ENCODE measurements at places on chromosomes 2 and 18. TPM values are rescaled to one million over a fixed set of nuclear protein-coding genes. Genes with fewer than 3 reads are reported as not detected.
A peak's percentile ranks its signal among the peaks of the same experiment; 100 is the strongest.

The EPAS1 gene
- 1.6 TPM for total RNA-seq

The MC4R gene
- total RNA-seq, result not detected

The NT5C1B gene
- not detected for total RNA-seq

The QPCT gene
- total RNA-seq, result 0.70 TPM

The FOXD4L1 gene
- 0.46 TPM for total RNA-seq

The TXNDC9 gene
- 29.0 TPM for total RNA-seq

The GTF3C2 gene
- 70.7 TPM for total RNA-seq

The CRYBA2 gene
- total RNA-seq, result not detected

The CRYGC gene
- not detected for total RNA-seq

The EGR4 gene
- 0.15 TPM for total RNA-seq

The COL5A2 gene
- 0.31 TPM for total RNA-seq

The VSNL1 gene
- total RNA-seq, result not detected

The CCBE1 gene
- 0.05 TPM for total RNA-seq

DNA sequence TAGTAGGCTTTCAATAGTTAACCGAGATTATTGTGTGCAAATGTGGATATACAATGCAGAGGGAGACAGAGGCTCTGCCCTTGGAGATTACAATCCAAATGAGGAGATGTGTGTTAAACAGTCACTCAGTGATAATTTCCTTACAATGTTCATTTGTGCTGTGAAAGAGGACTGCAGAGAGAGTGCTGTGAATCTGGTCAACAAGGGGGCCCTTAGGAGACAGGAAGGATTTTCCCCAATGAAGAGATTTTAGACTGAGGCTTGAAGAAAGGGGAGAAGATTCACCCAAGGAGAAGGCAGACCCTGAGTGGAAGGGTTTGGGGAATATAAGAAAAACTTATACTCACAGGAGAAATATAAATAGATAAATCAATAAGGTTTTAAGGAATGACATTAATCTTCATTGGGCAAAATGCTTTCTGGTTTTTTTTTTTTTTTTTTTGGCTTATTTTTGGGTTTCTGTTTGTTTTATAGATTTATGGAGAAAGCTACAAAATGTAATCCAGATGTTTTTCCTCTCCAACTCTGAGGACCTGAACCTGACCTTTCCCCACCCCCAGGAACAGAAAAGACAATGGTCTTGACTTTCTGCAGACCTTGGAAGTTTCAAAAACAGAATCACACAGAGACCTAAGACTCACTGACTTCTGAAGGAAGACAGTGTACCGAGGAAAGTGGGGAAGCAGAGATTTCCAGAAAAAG lies 151.3 kb upstream of the SERPINE2 start:
- no peak overlapping the region for H3K4me3 ChIP-seq
- H3K4me1 ChIP-seq, result no peaks in the 10 kb centered on the region
- H3K36me3 ChIP-seq, result no peaks in the 10 kb centered on the region

GRCh38 chr2:29627279-29627711 lies 294.1 kb downstream of the ALK start:
- H3K27me3 ChIP-seq, result peaks cover 2% of the 10 kb centered on the region
- no peaks in the 10 kb centered on the region for H3K4me1 ChIP-seq
- no peak overlapping the region for H3K27ac ChIP-seq
- H3K4me3 ChIP-seq, result no peak overlapping the region
- no peaks in the 10 kb centered on the region for H3K36me3 ChIP-seq

- H3K27ac ChIP-seq, result peak overlapping the region; percentile 37
- H3K27me3 ChIP-seq, result peaks cover 39% of the 10 kb centered on the region
These were observed 1.8 kb downstream of the ZEB2 start for GRCh38 chr2:144517866-144518747.

DNA sequence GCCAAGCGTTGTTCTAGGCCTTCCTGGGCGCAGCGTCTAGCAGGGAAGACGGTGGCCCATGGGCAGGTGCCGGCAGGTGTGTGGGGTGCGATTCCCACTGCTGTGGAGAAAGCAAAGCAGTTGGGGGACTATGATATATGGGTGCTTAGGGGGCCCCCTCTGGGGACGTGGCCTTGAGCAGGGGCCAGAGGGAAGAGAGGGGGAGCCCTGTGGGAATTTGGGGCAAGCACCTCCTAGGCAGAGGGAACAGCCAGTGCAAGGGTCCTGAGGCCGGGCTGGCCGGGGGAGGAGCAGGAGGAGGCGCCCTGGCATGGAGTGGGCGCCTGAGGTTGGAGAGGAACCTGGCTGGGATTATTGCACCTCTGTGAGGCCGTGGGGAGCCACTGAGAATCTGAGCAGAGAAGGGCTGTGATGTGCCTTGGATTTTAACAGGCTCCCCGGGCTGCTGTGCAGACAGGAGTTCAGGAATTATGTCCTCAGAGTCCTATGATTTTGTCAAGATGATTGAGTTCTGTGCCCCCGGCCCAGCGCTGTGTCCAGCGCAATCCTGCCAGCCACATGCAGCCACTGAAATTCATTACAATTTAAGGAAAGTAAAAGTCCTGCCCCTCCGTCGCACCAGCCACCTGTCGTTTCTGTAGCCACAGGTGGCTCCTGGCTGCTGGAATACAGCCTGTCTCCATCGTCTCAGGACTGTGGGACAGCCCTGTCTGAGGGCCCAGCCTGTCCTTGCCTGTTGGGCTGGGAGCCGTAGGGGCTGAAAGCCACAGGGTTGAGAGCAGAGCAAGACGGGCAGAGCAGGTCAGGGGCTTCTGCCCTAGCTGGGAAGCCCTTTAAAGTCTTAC lies 9.1 kb upstream of the KLHL30 start:
- H3K27ac ChIP-seq, result no peak overlapping the region
- no peaks in the 10 kb centered on the region for H3K27me3 ChIP-seq
- no peak overlapping the region for H3K4me3 ChIP-seq
- no peaks in the 10 kb centered on the region for H3K36me3 ChIP-seq
- no peak for DNase-seq

GRCh38 chr2:26576565-26577441 lies 64.4 kb downstream of the CIB4 start:
- H3K36me3 ChIP-seq, result no peaks in the 10 kb centered on the region
- no peak for DNase-seq
- no peaks in the 10 kb centered on the region for H3K4me1 ChIP-seq
- peaks cover 5% of the 10 kb centered on the region for H3K27me3 ChIP-seq
- no peak overlapping the region for H3K27ac ChIP-seq

- H3K36me3 ChIP-seq, result no peaks in the 10 kb centered on the region
- no peaks in the 10 kb centered on the region for H3K4me1 ChIP-seq
- H3K27ac ChIP-seq, result no peak overlapping the region
- H3K27me3 ChIP-seq, result no peaks in the 10 kb centered on the region
- H3K4me3 ChIP-seq, result no peak overlapping the region
These were observed 768.5 kb downstream of the LRP1B start for GRCh38 chr2:141362311-141362710.

DNA sequence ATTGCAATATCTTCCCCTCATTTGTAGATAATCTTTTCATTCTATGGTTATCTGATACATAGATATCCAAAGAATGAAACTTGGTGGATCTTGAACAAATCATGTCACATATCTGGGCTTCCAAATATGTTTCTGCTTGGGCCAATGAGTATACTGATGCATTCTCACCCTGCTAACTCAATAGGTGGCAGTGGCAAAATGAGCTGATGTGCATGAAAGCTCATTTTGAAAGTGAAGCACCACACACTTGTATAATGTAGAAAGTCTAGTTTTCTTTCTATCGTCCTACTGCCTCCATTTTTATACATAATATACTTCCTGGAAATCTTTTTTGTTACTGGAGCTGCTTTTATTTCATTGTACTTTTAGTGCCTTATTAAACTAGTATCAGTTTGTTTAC lies 208.2 kb downstream of the PRKCE start:
- no peaks in the 10 kb centered on the region for H3K36me3 ChIP-seq
- peak overlapping the region; percentile 71 for H3K27ac ChIP-seq
- H3K4me1 ChIP-seq, result peaks cover 40% of the 10 kb centered on the region
- no peak overlapping the region for H3K4me3 ChIP-seq
- no peaks in the 10 kb centered on the region for H3K27me3 ChIP-seq
- no peak for DNase-seq

DNA sequence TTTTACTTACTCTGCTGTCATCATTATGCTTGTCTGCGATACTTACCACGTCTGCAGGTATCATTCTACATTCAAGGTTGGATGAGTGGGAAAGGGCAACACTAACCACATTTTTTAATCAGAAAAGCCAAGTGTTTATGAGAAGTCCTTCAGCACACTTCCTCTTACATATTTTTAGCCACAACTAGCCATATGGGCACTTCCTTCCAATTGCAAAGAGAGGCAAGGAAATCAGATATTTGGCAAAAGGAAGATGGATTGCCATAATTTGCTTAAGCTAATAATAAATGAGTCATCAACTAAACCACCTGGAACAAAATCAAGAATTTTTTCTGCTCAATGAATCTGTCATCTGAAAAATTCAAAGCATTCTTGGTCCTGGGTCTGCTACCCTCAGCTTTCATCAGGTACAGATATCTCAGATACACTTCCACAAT lies 16.7 kb upstream of the MRO start:
- DNase-seq, result no peak
- no peaks in the 10 kb centered on the region for H3K4me1 ChIP-seq
- H3K27ac ChIP-seq, result no peak overlapping the region
- H3K4me3 ChIP-seq, result no peak overlapping the region

DNA sequence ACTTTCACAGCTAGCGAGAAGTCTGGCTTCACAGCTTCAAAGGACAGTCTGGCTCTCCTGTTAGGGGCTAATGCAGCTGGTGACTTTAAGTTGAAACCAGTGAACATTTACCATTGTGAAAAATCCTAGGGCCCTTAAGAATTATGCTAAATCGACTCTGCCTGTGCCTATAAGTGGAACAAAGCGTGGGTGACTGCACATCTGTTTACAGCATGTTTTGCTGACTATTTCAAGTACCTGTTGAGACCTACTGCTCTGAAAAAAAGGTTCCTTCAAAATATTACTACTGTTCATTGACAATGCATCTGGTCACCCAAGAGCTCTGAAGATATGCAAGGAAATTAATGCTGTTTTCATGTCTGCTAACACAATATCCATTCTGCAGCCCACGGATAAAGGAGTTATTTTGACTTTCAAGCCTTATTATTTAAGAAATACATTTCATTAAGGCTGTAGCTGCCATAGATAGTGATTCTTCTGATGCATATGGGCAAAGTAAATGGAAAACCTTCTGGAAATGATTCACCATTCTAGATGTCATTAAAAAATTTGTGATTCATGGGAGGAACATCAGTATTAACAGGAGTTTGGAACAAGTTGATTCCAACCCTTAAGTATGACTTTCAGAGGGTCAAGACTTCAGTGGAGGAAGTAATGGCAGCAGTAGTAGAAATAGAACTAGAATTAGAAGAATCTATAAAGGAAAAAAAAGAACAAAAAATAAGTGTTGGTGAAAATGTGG lies 48.9 kb downstream of the POLR1A start:
- no peak overlapping the region for H3K27ac ChIP-seq
- H3K36me3 ChIP-seq, result no peaks in the 10 kb centered on the region
- H3K27me3 ChIP-seq, result no peaks in the 10 kb centered on the region
- no peaks in the 10 kb centered on the region for H3K4me1 ChIP-seq

- no peak overlapping the region for H3K27ac ChIP-seq
- H3K27me3 ChIP-seq, result no peaks in the 10 kb centered on the region
- DNase-seq, result no peak
- H3K4me3 ChIP-seq, result no peak overlapping the region
- H3K4me1 ChIP-seq, result no peaks in the 10 kb centered on the region
- H3K36me3 ChIP-seq, result no peaks in the 10 kb centered on the region
These were observed 45.1 kb downstream of the LBH start for GRCh38 chr2:30276455-30276911.

- H3K27me3 ChIP-seq, result no peaks in the 10 kb centered on the region
- H3K27ac ChIP-seq, result no peak overlapping the region
- H3K4me3 ChIP-seq, result no peak overlapping the region
- DNase-seq, result no peak
- H3K4me1 ChIP-seq, result no peaks in the 10 kb centered on the region
- no peaks in the 10 kb centered on the region for H3K36me3 ChIP-seq
These were observed 21.2 kb downstream of the CYP26B1 start for GRCh38 chr2:72126186-72127100.

GRCh38 chr2:170425281-170425751 lies 247.4 kb downstream of the MYO3B start:
- H3K36me3 ChIP-seq, result no peaks in the 10 kb centered on the region
- H3K4me3 ChIP-seq, result no peak overlapping the region
- no peaks in the 10 kb centered on the region for H3K4me1 ChIP-seq
- H3K27me3 ChIP-seq, result no peaks in the 10 kb centered on the region

DNA sequence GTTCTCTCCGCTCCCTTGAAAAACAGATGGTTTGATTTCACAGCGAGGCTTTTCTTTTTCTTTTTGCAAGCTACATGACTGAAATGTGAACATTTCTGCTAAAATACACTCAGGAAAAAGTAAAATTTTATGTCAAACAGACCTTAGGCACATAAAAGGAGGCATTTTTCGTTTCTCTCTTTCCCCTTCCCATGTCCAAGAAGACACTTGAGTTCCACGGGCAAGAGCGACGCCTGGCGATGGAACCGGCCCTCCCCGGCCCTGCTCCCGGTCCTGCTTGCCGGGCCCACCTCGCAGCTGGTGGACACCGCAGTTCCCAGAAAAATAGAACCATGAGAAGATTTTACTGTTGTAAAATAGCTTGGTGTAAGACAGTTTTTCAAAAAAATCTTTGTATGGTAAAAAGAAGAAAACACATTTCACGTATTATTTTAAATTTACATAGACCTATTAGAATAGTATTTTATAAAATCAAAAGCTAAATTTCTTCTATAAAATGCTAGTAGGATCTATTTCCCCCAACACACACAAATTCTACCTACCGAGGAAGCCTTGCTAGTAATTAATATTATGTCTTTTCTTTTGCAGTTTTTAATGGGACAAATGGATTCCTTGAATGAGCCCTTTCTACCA lies 2.3 kb upstream of the ALKAL2 start:
- peaks cover 8% of the 10 kb centered on the region for H3K27me3 ChIP-seq
- no peaks in the 10 kb centered on the region for H3K36me3 ChIP-seq
- DNase-seq, result peak; percentile 57
- H3K4me3 ChIP-seq, result peak overlapping the region; percentile 55
- H3K4me1 ChIP-seq, result peaks cover 10% of the 10 kb centered on the region

GRCh38 chr2:203379156-203379555 lies 51.0 kb downstream of the ABI2 start:
- H3K27me3 ChIP-seq, result no peaks in the 10 kb centered on the region
- no peak for DNase-seq
- H3K4me1 ChIP-seq, result no peaks in the 10 kb centered on the region

Data from naive thymus-derived CD4-positive, alpha-beta T cell (primary cell).